NCI-H187 (cell line): ENCODE measurements at places on chromosomes 13 and 19.

- DNase-seq, result no peak
These were observed 44.4 kb downstream of the ELF1 start for GRCh38 chr13:40974460-40975407.

DNA sequence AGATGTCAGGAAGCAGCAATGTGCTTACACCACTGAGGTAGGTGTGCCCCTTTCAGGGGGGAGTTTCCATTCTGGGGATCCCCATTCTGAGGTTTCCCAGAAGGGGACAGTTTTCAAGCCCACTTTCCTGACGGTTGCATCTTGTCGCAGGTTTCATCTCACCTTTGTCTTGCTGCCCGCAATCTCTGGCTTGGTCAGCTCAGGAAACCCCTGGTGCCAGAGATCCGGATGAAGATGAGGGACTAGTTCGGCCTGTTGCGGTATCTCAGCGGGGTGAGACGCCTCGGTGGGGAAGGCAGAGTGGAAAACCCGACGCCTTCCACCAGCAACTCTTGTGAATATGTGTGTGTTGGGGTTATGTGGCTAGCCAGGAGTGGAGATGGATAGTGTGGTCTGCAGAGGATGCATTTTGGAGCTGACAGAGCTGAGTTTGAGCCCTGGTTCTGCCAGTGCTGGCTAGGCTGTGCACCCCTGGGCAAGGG lies 13.1 kb downstream of the TNFSF9 start:
- no peak for DNase-seq

GRCh38 chr19:40717880-40718773 lies 1.2 kb downstream of the ITPKC start:
- no peak for DNase-seq

- DNase-seq, result no peak
These were observed 2.6 kb downstream of the ZNF784 start for GRCh38 chr19:55621673-55622231.

DNA sequence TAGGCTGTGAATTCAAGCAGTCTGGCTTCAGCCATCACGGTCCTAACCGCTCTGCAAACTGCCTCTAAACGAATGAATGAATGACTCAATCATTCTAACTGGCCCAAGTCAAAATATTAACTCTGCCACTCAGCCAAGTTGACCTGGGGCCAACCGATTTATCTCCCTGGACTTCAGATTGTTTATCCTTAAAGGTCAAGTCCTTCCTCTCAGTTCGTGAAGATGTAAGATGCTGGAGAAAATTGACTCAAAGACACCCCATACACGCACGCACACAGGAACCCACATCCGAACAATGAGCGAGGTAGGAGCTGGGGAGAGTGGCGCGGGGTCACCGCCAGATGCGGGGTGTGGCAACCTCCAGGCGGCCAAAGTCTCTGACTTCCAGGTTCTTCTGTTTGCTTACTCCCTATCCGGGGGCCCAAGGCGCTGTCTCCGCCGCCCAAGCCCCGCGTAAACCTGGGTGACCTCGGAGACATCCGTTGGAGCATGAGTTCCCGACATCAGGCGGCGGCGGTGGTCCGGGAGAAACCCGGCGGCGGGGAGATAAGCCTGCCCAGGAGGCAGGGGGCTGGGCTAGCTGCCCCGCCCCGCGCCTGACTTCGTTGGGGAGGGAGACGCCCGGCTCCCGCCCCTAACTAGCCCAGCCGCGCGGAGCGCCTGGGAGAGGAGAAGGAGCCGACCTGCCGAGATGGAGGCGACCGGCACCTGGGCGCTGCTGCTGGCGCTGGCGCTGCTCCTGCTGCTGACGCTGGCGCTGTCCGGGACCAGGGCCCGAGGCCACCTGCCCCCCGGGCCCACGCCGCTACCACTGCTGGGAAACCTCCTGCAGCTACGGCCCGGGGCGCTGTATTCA lies at the start of gene CYP2S1:
Gene CYP2S1, plus strand, starts transcription at position 646 of the 856 bp plus-strand sequence. Its CDS starts 46 bp downstream, at position 692.
- no peak for DNase-seq

GRCh38 chr13:71922194-71922593 lies 55.2 kb upstream of the DACH1 start:
- DNase-seq, result no peak

- DNase-seq, result no peak
These were observed 20.1 kb upstream of the ARHGEF18 start for GRCh38 chr19:7328647-7329046.

GRCh38 chr19:49877879-49878743 lies 609 bp downstream of the TBC1D17 start:
- DNase-seq, result peak; percentile 99

DNA sequence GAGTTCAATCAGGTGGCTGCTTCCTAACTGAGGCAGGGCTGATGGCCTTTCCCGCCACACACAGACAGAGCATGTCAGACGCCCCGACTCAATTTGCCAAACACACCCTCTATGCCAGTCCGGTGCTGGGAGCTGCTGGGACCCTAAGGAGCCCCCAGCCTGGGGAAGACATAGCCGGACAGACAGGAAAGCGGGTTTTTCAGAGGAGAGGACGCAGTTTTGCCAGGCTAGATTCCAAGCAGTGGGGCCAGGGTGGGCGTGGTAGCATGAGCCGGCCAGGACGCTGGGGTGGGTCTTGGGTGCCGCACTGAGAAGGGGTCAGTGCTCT lies 19.8 kb downstream of the MAST3 start:
- no peak for DNase-seq

DNA sequence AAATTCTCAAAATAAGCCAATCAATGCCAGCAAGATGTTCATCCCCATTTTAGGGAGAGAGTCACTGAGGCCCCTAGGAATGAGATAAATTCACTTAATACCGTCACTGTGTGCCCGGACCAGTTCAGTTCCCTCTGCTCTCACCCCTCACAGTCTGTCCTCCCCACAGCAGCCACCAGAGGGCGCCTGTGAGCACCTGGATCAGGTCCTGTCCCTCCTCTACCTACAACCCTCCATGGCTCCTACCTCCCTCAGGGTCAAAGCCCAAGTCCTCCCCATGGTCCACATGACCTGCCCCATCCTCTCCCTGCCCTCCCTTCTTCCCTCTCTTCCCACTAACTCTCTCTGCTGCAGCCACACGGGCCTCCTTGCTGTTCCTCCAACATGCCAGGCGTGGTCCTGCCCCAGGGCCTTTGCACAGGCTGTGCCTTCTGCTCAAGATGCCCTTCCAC lies 42.0 kb upstream of the NFIC start:
- no peak for DNase-seq

- DNase-seq, result no peak
These were observed 176.6 kb downstream of the KLF5 start for GRCh38 chr13:73235385-73235784.

DNA sequence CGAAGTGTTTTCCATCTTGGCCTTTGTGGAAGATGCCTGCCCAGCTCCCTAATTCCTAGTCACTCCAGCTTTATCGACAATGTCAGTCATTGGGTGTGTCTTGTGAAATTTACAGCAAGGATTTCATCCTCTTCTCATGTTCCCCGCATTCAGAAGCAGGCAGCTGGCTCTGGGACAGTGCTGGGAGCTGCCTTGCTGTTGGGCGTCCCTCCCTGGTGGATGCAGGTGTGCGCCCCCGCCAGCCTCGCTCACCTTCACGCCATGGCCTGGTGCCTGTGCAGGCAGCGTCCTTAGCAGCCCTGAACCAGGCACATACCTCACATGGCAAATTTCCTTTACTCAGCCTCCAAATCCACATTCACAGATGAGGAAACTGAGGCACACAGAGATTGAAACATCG lies 39.7 kb upstream of the TFDP1 start:
- no peak for DNase-seq

- DNase-seq, result no peak
These were observed 26.8 kb upstream of the CEACAM21 start for GRCh38 chr19:41548954-41549688.

DNA sequence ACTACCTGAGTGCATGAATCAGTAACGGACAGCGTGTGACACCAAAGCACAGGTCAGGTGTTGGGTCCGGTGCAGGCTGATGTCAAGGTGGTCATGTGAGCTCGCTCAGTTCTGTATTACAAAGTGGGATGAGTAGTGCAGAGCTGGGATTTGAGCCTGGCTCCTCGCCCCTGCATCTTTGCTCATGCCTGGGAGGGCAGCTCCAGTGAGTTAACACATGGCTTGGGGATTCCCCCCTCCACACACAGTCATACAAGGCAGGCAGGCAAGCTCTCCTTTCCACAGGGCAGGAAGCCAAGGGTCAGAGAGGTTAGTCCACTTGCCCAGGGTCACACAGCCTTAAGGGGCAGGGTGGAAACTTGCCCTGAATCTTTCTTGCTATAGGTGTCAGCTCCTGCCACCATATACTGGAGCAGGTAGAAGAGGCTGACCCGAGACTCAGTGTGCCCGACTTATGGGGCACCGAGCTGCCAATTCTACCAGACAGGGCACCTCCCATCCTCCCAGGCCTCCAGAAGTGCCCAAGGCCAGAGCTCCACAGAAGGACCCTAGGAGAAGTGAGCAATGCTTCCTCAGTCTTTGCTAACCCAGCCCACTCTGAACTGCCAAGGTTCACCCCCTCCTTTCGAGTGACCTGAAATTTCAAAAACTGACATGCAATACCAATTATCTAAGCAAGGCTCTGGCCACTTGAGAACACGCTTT lies 35.4 kb downstream of the ZNF787 start:
- DNase-seq, result no peak

GRCh38 chr13:82291852-82292251 lies 1590.4 kb downstream of the SLITRK1 start:
- no peak for DNase-seq
